NCI-H2029 (cell line): ENCODE measurements at places on chromosomes 7 and 10.

GRCh38 chr10:72068901-72069446 is 19.4 kb downstream of the SPOCK2 start:
- DNase-seq: no peak

- DNase-seq: no peak
Observed at GRCh38 chr10:93745408-93746065, 12.2 kb upstream of the LGI1 start.

DNA sequence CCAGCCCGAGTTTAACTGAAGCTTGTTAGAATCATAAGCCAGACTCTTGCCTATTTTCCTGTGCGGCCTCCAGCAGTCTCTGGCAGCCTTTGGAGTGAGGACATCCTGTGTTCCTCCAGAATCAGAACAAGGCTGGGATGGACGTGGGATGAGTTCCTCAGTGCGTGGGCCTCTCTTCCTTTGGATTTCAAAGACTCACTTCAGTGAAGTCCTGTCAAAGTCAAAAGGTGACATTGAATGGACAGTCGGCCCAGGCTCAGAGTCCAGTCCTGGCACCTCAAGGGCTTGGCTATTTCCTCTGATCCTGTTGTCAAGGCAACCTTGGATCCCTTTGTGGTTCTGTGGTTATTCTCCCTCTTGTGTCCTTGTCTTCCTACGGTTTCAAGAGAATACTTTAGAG is 21.4 kb upstream of the SMC3 start:
- no peak for DNase-seq

DNA sequence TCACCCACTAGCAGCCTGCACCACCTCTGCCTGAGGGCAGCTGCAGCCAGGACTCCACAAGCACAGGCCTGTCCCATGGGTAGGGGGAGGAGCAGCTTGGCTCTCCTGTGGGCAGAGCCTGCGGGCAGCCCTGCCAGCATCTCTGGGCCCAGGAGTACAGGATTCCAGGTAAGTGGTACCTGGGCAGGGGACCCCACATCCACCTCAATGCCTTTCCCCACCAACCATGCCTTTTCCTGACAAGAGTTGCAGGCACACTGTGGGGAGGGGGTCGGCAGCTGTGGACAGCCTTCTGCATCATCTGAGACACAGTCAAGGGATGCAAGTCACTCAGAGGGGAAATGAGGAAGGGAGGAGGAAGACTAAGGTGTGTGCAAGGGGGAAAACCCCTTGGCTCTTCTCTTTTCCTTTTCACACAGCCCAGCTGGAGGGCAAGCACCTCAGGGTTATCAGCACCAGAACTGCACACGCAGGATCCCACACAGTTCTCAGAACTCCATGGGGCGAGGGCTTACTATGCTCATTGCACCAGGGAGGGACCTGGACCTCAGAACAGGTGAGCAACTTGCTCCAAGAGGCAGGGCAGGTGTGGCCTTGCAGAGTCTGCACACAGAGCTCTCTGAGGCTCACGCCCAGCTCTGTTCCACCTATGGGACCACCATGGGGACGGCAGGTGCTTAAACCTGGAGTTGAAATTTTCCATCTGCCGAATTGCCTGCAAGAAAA is 16.5 kb upstream of the ANTXRL start:
- no peak for DNase-seq

- no peak for DNase-seq
Observed at GRCh38 chr10:56586461-56586891, 225.4 kb upstream of the ZWINT start.

GRCh38 chr7:133530682-133531081 is 277.8 kb downstream of the EXOC4 start:
- no peak for DNase-seq

DNA sequence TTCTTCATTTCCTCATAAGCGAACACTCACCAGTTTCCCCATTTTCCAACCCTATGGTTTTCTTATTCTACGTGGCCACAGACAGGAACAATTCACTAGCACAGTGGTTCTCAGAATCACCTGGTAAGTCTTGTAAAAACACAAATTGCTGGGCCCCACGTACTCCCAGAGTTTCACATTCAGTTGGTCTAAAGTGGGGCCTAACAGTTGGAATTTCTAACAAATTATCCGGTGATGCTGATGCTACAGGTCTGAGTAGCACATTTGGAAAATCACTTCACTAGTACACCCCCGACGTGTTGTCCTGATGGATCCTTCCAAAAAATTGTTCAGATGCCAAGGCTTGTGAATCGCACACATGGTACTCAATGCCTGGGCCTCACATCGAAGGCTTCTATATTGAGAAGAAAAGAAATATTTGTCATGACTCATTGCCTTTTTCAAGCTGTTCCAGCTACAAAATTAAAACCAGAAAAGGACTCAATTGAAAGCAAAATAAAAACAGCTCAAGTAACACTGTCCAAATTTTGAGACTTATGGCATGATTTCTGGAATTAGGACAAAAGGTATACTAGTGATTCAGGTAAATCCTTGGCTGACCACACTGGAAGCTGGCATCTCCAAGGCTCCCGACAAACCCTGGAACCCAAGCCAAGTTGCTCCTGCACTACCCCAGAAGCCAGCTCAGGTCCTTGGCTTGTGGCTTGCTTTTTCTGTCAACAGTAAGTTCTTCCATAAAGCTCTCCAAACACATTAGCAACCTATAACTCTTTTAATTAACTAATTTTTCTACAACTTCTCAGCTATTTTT is 12.9 kb upstream of the VIM start:
- DNase-seq: no peak

DNA sequence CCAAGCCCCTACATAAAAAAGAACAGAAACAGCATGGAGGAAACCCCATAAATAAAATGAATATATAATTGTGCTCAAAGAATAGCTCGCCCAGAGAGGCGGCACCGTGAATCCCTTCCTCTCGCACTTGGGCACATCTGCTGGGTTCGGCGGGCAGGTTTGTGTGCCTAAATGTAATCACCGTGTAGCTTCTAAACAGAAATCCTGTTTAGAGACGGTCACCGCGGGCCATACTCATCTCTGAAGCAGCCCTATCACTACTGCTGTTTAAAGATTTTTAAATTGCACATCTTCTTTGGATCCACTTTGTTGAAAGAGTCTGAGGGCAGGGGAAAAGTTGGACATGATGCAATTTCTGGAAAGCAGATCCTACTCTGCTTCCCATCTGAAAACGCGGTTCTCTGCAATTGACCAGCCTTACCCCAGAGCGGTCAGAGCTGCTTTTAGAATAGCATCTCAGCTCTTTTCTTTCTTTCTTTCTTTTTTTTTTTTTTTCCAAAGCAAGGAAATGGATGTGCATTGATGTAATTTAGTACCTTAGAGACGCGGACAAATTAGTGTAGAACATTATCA is 6.4 kb downstream of the DRGX start:
- DNase-seq: no peak

DNA sequence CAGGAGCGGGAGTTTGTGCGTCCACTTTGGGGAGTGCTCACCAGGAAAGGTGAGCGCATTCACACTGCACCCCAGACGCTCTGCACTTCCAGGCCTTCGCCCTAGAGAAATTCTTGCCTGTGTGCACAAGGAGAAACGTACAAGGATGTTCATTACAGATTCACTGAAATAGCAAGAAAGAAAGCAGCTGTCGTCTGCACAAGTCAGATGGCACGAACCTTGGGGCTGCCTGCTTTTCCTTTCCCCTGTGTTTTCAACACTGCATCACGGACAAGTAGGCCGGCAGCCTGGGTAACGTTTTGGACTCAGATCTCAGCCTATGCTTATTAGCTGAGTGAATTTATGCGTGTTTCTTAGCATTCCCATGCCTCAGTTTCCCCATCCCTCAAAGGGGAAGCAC is 546.8 kb upstream of the FOXK1 start:
- DNase-seq: no peak

DNA sequence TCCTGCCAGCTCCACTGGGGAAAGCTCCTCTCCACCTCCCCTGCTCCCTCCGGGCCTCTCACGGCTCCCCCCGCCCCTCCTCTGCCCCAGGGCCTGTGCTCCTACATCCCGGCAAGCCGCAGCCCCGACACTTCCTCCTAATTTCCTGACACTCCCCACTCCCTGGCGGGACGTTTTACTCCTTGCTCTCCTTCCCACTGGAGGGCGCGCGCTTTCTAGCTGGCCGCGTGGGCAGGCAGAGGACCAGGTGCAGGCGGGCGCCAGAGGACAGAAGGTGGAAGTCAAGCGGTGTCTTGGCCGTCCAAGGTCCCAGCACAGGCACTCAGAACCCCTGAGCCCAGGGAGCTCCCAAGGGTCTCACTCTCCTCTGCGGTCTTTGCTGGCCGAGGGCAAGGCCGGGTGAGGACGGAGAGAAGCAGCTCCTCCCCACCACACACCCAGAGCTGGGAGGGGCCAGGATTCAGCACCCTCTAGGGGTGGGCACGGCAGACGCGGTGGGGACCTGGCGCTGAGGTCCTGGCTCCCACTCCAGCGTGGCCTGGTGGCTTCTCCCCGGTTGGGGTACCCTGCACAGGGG is 19.1 kb downstream of the ADAM8 start:
- DNase-seq: no peak

- DNase-seq: no peak
Observed at GRCh38 chr7:13024121-13024674, 336.8 kb downstream of the ARL4A start.

- no peak for DNase-seq
Observed at GRCh38 chr10:68101066-68101465, 8.2 kb upstream of the MYPN start.

DNA sequence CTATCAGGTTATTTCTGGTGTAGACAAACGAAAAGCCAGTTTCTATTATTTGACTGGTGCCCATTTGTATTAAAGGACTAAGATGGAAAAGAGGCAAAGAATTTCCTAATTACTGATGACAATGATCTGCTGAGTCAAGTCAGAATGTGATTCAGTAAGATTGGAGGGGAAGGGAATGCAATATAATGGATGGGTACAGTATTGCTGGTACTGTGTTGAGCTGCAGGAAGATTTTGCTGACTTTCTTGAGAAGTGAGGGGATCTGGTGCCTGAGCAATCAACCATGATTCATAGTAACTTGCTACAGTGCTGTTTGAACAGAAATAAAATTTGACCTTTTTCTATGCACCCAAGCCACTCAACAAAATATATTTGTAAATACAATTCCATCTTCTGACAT is 139.1 kb upstream of the RHEB start:
- DNase-seq: no peak

DNA sequence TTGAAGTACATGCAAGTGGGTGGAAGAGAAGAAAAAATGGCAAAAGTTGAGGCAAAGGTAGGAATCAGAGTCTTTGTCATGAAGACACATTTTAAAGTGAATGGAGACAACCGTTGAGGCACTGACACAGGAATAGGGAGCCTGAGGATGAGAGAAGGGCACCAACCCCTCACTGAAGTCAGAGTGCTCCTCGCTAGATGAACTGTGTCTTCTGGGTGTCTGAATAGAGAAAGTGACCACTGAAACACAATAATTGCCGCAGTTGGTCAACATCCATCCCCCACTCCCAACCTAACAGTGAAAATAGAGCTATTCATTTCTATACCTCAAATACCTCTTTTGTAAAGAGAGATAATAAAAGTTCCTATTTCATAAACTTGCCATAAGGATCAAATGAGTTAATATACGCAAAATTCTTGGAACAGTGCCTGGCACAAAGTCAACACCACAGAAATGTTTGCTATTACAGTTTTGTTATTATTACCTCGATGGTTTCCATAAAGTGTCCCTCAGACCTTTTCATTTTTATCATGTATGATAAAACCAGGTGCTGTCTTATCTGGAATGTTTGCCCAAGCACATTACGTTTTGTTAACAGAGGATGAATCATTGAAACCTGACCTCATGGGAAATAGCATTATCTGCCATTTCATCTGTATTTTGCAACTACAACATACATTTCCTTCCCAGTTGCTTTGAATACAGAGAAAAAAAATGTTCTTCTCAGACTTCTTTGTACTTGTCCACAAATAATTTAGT is 61.8 kb upstream of the SP4 start:
- peak; percentile 85 for DNase-seq

- DNase-seq: no peak
Observed at GRCh38 chr10:114102256-114102655, 58.6 kb downstream of the ADRB1 start.

GRCh38 chr7:46218461-46219200 is 297.6 kb upstream of the IGFBP3 start:
- no peak for DNase-seq

DNA sequence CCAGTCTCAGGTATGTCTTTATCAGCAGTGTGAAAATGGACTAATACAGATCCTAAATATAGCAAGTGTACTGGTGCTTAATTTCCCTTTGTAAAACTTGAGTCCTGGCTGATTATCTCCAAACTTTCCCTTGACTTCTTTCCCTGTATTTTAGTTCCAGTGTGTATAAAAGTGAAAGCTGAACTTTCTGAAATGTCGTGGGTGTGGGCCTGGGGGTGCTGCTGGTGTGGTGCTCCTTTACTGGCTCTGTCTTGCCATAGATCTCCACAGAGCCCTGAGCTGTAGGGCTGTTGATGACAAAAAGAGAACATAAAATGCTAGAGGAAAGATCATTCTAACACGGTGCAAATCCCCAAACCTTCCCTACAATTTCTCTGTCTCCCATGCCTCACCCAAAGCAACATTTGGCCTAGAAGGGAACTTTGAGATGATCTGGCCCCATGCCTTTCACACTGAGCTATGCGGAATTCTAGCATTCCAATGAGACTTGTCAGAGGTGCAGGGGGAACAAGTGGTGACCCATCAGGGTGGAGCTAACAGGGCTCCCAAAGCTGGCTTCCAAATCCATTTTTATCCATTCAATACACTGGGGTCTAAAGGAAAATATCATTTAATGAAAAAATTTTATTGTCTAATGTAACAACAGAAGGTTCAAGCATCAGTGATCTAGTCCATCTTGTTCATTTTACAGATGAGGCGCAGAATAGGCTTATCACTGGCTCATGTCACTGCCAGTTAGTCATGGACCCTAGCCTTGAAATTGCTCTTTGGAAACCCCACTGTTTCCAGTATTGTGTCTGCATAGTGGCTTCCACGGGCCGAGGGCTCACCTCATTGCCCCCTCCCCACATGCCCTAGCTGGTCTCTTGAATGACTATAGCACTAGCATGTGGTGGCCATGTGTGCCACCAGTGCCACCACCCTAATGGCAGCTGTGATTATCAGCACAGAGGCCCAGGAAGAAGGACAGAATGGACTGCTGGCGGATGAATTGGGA is 1000.9 kb downstream of the LRMDA start:
- no peak for DNase-seq

DNA sequence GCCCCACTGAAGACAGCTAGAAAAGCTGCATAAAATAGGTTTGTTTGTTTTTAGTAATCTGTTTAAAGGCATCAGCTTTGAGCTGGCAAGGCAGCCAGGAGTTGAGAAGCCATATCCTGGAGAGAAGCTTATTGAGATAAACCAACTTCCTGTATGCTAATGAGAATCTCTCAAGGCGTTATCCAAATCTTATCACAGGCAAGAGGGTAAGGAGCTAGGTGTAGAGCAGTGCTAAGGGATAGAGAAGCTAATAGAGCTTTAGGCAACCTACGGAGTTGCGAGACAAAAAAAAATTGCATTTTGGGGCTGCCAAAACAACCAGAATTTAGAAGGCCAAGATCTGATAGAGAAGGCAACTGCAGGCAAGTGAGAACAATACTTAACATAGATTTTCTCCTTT is 641.6 kb downstream of the SH2D4B start:
- DNase-seq: no peak

GRCh38 chr10:77741746-77742145 is 104.1 kb upstream of the KCNMA1 start:
- DNase-seq: no peak

- DNase-seq: no peak
Observed at GRCh38 chr7:87038993-87039690, 20.3 kb downstream of the ELAPOR2 start.

- DNase-seq: no peak
Observed at GRCh38 chr10:21702633-21703111, 168.6 kb downstream of the MLLT10 start.

- DNase-seq: no peak
Observed at GRCh38 chr7:26472971-26473370, 181.3 kb downstream of the SNX10 start.
